ENCODE measurements at places on chromosomes 16 and 17.
A peak's percentile ranks its signal among the peaks of the same experiment; 100 is the strongest.

- DNase-seq, result no peak
These were observed 2.4 kb upstream of the PKD1L3 start for GRCh38 chr16:72002619-72003018.

DNA sequence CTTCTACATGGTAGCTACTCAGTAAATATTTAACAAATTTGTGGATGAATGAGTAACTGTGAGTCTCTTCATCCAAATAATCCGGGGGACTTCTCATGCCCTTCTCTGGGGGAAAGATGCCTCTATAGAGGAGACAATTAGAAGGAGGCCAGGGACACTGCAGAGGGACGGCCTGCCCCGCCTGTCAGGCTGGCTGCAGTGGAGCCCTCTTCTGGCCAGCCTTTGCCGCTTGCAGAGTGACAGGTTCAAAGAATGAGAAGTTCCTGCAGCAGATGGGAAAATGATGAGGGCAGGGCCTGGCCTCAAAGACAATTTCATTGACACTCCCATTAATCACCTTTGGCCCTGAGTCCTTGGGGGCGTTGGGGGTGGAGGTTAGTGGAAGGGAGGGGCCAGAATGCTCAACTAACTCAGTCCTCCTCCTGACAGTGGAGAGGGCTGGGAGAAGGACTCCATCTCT, 339.0 kb downstream of the MAF start:
- peak; percentile 6 for DNase-seq

- DNase-seq, result no peak
These were observed 186.3 kb upstream of the SOX9 start for GRCh38 chr17:71934520-71934919.

- no peak for DNase-seq
These were observed 121.6 kb upstream of the SMURF2 start for GRCh38 chr17:64783556-64784352.

GRCh38 chr17:78394209-78394608, 15.8 kb downstream of the PGS1 start:
- peak; percentile 93 for DNase-seq

DNA sequence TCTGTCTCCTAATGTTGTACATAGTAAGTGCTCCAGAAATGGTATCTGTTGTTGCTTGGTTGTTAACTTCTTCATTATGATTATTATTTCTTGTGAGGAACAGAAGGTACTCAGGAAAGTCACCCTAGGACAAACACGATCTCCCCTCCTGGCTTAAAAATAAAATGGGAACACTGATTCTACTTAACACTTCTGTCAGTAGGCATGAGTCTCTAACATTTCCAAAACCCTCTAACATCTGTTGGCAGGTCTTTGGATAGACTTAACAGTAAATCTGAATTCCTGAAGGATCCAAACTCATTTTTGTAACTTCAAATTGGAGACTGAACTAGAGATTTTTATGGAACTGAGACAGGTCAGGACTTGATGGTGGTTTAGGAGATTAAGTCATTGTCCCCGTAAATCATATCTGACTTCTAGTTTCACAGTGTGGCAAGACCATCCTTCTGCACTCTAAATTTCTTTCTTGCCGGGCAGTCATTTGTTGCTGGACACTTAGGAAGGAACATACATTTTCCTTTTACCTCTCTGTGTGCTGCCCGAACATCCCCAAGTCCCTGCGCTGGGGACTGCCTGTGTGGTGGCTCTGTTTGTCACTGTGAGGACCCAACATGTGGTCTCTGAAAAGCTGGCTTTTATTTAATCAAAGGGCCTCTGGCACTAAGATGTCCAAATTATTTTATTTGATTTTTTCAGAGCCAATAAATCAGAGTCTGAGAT, 149.9 kb downstream of the NPIPB5 start:
- no peak for DNase-seq

GRCh38 chr16:1991135-1991551, 1.4 kb downstream of the SYNGR3 start:
- no peak for DNase-seq
